ENCODE measurements at places on chromosomes 16 and 17. TPM values are rescaled to one million over a fixed set of nuclear protein-coding genes. Genes with fewer than 3 reads are reported as not detected.

TAT gene
- total RNA-seq, result not detected

TNFRSF17 gene
- total RNA-seq, result not detected

TBC1D3I gene
- total RNA-seq, result 0.96 TPM

RNF112 gene
- total RNA-seq, result 0.25 TPM

PRAC1 gene
- total RNA-seq, result not detected

COL1A1 gene
- 3.4 TPM for total RNA-seq

SLC52A1 gene
- total RNA-seq, result not detected

IGSF6 gene
- total RNA-seq, result not detected

ENGASE gene
- 40.3 TPM for total RNA-seq

MYH2 gene
- not detected for total RNA-seq
